Aorta (tissue), 5 donors: ENCODE measurements at places on chromosomes 3 and 15. TPM values are rescaled to one million over a fixed set of nuclear protein-coding genes. Genes with fewer than 3 reads are reported as not detected.
A peak's percentile ranks its signal among the peaks of the same experiment; 100 is the strongest.

GRCh38 chr15:44537735-44538240, 841 bp downstream of the EIF3J start:
- DNase-seq, result no peak

DNA sequence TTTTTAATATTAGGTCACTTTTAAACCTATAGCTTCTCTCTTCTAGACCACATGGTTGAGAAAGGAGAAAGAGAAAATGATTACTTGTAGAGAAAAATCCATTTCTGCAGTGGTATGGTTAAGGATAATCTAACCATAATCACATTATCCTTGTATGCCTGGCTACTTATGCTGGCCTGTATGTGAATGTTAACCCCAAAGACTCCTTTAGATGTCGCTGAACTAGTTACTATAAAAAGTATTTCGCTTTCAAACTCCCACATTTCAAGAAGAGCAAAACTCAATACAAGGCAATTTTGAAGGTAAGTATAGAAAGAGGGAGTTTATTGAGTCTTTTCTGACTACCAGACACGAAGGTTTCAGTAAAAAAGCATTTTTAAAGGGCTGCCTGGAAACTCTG, 2.2 kb downstream of the KCTD6 start:
- no peak for DNase-seq

GRCh38 chr15:84750583-84751092, 2.2 kb downstream of the ZNF592 start:
- peak; percentile 22 for DNase-seq

DNA sequence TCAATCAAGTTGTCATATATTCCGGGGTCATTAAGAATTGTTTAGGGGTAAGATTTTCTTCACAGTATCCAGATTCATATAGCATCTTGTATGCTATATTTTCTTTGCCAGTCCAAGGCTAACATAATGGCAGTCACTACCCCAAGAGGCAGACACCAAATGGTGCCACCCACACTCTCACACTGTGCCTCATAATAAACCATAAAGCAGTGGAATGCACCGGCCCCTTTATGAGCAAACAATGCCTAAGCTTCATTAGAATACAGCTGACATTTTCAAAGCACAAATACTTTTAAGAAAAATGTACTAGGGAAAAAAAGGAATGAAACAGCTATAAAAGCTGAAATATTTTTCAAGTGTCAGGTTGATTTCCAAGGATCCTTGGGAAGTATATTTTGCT, 121.6 kb downstream of the TFDP2 start:
- no peak for DNase-seq

The P2RY12 gene
- polyA plus RNA-seq, result 5.1 TPM
